Right atrium auricular region (tissue), 2 donors: ENCODE measurements at places on chromosomes 16 and 17. TPM values are rescaled to one million over a fixed set of nuclear protein-coding genes. Genes with fewer than 3 reads are reported as not detected.
A peak's percentile ranks its signal among the peaks of the same experiment; 100 is the strongest.

GRCh38 chr16:15837761-15838160 lies 19.1 kb downstream of the MYH11 start:
- DNase-seq, result no peak

GRCh38 chr16:84574191-84574590 lies 43.7 kb downstream of the COTL1 start:
- DNase-seq, result no peak

DNA sequence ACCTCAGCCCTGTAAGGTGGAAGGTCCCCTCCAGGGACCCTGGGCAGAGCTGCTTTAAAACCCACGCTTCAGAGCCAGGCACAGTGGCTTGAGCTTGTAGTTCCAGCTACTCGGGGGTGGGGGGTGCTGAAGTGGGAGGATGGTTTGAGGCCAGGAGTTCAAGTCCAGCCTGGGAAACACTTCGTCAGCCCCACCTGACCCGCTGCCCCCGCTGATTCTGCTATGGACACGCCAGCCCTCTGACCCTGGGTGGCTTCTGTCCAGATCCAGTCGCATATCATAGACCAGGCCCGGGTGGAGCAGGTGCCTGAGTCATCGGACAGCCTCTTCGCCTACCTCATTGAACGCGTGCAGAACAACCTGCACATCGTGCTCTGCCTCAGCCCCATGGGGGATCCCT lies 35.2 kb upstream of the KDM6B start:
- no peak for DNase-seq

DNA sequence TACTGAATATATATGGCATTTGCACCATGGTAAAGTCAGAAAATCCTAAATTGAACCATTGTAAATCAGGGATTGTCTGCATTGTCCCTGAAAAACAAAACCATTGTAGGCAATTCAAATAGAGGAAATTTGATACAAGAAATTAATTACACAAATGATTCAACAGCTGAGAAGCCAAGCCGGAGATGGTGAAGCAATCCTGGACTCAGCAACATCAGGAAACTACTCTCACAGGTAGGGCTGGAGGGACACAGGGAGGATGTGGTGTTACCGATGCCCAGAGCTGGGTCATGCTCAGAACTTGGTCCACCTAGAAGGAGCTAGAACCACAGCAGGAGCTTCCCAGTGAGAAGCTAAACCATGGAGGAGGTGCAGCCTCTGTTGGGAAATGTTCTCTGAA lies 18.5 kb upstream of the SCNN1B start:
- DNase-seq, result no peak

- no peak for DNase-seq
Measured at GRCh38 chr17:6279659-6280058, 155.3 kb downstream of the AIPL1 start.

DNA sequence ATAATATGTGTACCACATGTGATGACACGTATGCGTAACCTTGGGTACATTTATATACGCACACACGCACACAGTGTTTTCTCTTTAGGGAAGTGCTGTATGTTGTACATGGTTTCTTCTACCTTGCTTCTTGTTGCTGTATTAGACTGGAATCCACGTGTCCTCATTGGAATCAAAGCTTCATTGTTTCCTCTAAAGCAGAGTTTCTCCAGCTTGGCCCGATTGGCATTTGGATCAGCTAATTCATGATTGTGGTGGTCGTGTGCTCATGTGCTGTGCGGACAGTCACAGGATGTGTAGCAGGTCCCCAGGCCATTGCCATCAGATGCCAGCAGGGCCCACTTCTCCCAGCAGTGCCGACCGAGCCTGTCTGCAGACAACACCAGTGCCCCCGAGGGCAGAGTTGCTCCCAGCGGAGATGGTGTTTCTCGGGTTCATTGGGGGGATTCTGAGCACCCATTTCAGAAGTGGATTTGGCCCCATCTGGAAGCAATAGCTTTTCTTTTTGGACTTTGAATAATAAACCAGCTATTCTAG lies 148.4 kb downstream of the RPTOR start:
- DNase-seq, result no peak

DNA sequence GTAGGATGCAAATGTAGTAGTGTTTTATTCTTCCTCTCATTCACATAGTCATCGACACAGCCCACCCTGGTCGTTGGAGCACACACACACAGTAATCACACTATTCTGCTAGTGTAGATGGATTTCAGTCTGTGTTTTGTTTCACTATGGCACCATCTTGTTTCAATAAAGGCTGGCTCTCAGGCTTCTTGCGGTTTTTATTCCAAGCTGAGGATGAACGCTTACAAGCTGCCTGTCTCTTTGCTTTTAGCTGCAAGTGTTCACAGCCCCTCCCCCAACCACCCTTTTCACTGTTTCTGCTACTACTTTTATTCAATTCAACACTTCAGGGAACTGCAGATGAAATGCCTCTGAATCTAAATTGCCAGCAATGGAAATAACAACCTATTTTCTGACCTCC lies 140.9 kb upstream of the PMFBP1 start:
- DNase-seq, result no peak

- no peak for DNase-seq
Measured at GRCh38 chr16:11007714-11008280, 63.4 kb downstream of the CLEC16A start.

GRCh38 chr17:46171939-46172338 lies 21.3 kb downstream of the KANSL1 start:
- no peak for DNase-seq

KRT25 gene
- not detected for total RNA-seq

- no peak for DNase-seq
Measured at GRCh38 chr16:57634171-57634570, 5.7 kb downstream of the ADGRG1 start.

- no peak for DNase-seq
Measured at GRCh38 chr16:67260426-67261063, 11.8 kb downstream of the SLC9A5 start.

NOMO2 gene
- total RNA-seq, result 229 TPM

GRCh38 chr16:70598937-70599503 lies 47.3 kb upstream of the IL34 start:
- no peak for DNase-seq

CTNS gene
- 17.6 TPM for total RNA-seq

- DNase-seq, result no peak
Measured at GRCh38 chr17:81313776-81314397, 18.8 kb upstream of the SLC38A10 start.

DNA sequence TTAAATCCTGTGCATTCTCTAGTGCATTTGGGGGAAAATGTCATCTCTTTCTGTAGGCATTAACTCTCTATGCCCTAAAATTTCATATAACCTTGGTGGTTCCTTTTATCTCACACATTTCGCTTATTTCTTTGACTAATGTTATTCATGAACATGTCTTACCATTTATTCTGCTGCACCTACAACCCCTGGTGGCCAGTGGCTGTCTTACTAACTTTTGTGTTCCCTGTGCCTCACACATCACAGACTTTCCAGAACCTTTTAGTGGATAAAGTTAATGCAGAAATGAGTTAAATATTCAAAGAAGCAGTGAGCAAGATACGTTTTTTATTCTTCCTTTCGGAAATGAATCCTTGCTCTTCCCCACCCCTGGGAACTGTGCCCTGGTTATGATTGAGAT lies 111.9 kb downstream of the CDH13 start:
- DNase-seq, result no peak

TVP23B gene
- 24.8 TPM for total RNA-seq

ITPRIPL2 gene
- 17.5 TPM for total RNA-seq

DNA sequence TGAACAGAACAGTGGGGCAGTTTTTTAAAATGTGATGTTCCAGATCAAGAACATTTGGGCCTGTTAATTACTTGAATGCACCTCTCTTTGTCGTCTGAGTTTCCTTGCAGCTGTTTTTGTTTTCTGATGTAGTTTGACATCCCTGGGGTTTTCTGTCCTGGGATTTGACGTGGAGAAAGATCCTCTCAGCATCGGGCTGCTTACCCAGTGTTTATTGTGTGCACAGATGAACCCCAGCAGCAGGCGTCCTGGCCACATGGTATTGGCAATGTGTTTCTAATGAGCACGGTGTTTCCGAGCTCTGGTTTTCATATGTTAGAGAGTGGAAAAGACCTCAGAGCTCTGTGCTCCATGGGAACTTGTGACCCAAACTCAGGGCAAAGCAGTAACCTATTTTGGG lies 191.1 kb upstream of the IRX3 start:
- DNase-seq, result no peak

DNA sequence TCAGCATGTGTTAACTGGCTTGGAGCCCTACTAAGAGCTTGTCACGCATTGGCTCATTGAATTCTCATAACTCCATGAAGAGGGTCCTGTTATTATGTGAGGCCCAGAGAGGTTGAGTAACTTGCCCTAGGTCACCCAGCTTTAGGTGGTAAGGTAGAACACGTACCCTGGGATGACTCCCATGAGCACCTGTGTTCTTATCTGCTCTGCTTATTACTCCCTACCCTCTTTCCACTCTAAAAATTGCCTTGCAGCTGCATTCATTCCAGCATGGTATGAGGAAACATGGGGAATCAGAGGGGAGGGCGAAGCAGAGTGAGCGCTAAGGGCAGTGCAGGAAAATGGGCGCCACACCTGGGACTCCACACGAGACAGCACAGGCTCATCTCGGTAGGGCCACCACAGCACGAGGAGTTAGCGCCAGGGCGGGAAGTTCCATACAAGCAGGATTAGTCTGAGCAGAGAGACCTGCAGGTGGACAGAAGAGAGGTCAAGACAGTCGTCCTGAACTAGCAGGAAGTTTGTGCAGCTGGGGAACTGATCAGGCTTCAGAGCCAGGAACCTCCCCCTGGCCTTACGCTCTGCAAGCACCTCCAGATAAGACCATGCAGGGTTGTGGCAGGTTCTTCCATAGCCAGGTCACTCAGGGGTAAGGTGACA lies 10.1 kb downstream of the COPZ2 start:
- no peak for DNase-seq

DNA sequence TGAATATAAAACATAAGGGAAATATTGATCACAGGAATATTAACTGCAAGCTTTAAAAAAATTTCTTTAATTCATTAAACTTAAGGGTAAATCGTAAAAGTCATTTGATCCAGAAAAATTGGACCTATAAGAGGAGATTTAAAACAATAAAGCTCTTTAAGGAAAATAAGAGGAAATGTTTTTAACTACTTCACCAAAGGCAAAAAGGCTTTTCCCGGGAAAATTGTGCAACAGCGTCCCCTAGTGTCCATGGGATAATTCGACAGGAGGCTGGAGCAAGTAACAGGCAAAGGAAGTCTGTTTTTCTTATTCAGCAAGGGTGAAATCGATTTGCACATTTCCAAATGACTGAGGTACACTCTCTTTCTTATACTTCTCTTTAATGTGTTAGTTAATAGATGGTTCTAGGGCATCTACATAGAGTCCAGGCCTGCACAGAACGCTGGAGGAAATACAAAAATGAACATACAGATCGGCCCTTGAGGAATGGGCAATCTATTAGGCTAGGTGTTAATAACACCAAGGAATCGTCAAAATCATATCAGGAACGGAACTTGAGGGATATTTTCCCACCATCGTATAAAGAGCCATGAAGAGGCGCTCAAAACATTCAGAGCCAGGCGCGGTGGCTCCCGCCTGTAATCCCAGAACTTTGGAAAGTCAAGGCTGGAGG lies 61.4 kb downstream of the ZNF18 start:
- no peak for DNase-seq

GUCY2D gene
- not detected for total RNA-seq

DNA sequence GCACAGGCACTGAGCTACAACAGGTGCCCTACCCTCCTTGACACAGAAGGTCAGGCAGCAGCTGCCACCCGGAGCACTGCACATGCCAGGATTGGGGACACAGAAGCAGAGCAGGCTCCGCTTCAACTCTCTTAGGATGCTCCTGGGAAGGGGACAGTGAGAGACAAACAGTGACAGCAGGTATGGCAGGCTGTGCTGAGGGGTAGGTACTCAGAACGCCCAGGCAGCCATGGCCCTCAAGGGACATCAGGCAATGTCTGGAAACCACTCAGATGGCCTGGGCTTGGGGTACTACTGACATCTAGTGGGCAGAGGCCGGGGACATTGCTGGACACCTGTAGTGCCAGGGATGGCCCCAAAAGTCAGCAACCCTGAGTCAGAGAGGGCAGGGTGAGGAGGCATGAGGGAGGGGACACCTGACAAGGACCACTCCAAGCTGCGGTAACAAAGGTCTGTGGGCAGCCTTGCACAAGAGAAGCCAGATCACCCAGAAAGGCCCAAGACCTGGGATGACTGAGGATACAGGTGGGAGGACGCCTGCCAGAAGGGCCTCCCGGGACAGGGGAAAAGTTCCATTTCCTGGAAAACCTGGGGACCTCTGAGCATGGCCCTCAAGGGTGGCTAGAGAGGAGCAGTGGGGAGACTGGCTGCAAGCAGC lies 21.2 kb downstream of the PEMT start:
- peak; percentile 66 for DNase-seq
